ENCODE measurements at places on chromosomes 4 and X. TPM values are rescaled to one million over a fixed set of nuclear protein-coding genes. Genes with fewer than 3 reads are reported as not detected.

GRCh38 chrX:110853610-110854009 lies 58.0 kb upstream of the CHRDL1 start:
- no peak for DNase-seq

DNA sequence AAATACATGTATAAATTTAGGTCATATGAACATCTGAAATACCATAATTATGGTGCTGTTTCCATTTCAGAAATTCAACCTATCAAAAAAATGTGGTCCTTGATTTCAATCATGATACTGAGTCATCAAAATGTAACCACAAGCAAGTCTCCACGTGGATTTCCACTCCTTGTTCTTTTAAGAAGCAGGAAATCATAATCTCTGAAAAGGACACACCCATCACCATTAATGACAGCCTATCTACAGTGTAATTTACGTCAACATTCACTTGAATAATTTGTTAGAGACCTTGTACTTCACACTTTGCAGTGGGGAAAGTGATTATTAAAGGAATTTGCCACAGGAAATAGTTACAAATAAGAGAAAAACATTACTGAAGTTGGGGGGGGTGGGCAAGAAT lies 17.7 kb upstream of the SLC7A11 start:
- no peak for DNase-seq

DNA sequence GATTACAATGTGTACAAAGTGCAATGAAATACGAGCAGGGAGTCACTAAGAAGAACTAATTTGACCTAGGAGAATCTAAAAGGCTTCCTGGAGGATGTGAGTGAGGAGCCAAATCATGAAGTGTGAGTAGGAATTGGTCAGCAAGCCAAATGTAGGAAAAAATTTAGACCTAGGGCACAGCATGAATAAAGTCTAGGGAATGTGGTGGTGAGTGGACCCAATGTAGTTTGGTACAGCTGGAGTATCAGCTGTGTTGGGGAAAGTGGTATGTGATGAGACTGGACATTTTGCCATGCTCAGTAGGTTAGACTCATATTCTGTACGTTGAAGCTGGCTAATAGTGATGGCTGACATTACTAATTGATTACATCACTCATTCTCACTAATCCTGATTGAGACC lies 191.0 kb downstream of the AFF2 start:
- DNase-seq, result no peak

- no peak for DNase-seq
These were observed 26.0 kb upstream of the SETD7 start for GRCh38 chr4:139582044-139582443.

DNA sequence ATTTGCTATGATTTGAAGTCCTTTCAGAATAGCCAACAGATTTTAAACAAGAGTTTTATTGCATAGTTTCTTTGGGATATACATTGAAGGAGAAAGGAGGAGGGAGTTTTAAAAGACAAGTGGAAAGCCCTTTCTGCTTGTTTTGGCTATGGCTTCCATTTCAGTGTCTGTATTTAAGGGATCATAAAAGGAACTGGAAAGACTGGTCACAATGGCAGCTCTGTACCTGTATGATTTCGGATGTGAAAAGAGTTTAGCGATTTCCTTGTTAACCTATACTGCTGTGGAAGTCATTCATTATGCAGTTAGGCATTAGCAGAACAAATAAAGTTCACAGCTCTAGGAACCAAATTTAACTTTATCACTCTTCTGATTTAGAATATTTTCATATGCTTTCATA lies 60.7 kb downstream of the TET2 start:
- no peak for DNase-seq

GRCh38 chr4:5650040-5650439 lies 58.3 kb downstream of the EVC2 start:
- no peak for DNase-seq

DNA sequence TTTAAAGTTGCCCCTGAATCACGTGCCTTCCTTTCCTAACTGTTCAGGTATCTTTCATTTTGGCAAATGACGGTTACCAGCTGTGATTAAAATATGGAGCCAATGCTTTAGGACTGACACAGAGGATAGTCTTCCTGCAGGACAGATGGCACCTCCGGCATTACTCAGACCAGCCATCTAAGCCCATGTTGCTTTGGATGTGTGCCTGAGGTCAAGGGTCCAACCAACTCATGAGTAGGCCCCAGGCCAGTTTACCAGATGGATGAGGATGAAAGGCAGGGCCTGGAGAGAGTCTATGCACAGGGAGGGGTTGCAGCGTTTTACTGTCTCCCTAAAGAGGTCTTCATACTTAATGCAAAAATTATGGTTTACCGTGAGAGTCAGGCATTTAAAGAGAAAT lies 174.0 kb upstream of the GATB start:
- no peak for DNase-seq

GRCh38 chr4:147981305-147981704 lies 249.4 kb downstream of the ARHGAP10 start:
- DNase-seq, result no peak

DNA sequence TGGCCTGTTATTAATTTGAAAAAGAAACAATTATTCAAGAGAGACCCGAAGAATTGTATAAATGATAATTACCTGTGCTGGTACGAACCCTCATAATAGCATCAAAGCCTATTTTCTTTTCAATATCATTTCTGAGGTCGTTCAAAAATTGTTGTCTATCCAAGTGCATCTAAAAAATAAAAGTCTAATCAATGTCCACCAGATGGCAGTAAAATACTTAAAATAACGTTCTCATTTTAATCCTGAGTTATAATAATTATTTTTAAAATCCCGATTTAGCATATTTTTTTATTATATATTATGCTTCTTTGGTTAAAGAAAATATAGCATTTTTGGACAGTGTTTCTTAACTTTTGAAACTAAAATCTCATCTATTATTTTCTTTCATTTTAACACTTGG lies 55.7 kb downstream of the METTL14 start:
- no peak for DNase-seq

DNA sequence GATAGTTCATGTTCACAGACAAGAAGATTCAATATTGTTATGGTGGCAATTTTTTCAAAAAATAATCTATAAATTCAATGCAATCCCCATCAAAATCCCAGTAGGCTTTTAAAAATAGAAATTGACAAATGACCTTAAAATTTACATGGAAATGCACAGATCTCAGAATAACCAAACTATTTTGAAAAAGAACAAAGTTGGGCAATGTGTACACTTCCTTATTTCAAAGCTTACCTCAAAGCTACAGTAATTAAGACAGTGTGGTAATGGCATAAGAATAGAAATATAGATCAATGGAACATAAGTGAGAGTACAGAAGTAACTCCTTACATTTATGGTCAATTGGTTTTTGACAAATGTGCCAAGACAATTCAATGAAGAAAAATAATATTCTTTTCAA lies 39.0 kb downstream of the FRMD7 start:
- no peak for DNase-seq

- no peak for DNase-seq
These were observed 394.2 kb downstream of the ARHGAP24 start for GRCh38 chr4:85869181-85869580.

DNA sequence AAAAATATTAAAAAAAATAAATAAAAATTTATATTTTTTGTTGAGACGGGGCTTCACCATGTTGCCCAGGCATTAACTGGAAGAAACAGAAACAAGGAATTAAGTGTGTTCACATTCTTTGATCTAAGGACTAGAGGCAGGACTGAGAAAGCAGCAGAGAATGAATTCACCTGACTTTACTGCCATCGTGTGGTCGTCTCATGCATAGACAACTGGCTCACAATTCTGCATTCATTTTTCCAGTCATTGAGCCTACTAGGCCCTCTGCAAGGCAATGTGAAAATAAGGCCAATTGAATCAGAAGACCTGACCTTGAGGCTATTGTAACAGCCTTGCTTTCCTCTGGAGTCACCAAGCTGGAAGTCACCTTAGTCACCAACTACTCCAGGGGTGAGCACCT lies 37.4 kb downstream of the LHFPL1 start:
- no peak for DNase-seq

GRCh38 chr4:16289897-16290554 lies 63.8 kb upstream of the TAPT1 start:
- no peak for DNase-seq

DNA sequence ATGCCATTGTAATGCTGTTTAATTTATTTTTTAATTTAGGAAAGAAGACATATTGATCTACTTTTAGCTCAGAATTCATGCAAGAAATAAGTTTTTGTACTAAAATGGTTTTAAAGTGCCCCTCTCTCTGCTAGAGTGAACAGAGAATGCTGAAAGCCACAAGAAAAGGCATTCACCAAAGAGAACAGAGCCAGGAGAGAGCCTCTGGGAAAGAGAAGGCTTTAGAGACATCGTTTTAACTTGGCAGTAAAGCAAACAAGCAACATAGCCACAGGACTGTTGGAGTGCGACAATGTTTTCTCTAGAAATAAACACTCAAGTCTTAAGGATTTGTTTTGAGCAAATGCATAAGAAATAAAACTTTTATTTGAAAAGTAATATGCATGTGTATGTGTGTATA lies 484.1 kb upstream of the CPEB2 start:
- no peak for DNase-seq

DNA sequence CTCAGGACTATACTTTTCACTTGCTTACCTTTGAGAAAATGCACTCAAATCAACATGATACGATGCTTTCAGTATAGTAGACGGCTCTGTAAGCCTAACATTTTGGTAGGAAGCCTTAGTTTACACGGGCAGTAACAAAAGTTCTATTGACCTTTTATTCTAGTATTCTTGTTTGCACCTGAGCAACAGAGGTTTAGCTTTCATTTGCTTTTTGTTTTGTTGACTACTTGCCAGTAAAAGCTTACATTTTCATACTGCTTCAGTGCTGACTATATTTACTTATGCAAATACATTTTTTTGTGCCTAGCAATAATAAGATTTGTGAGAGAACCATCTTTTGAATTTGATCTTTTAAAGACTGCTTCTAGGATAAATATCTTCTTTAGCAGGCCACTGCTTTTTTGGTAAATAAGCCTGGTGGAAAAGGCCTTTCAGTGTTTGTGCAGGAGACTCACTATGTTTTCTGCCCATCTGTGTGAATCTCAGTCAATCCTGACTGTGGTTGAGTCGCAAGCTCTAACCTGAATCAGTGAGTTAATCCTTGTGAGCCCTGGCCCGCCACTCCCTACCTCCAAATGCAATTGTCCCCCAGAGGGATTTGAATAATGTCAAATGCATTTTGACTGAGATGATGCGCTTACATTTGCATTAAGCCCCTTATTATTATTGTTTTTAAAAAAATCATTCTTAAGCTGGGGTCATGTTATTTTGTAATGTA lies 21.9 kb downstream of the FHIP1A start:
- no peak for DNase-seq

- DNase-seq, result no peak
These were observed 155.9 kb downstream of the EVC2 start for GRCh38 chr4:5552451-5552850.

GRCh38 chr4:10667701-10668326 lies 16.8 kb downstream of the CLNK start:
- no peak for DNase-seq

GRCh38 chr4:182451441-182451840 lies 208.2 kb downstream of the TENM3 start:
- no peak for DNase-seq

The EGFL6 gene
- not detected for total RNA-seq

The ADH7 gene
- not detected for total RNA-seq

The CRMP1 gene
- total RNA-seq, result 0.40 TPM

The MTMR8 gene
- 1.5 TPM for total RNA-seq

The GCNA gene
- 1.4 TPM for total RNA-seq

The SLC25A14 gene
- total RNA-seq, result 7.9 TPM

The CDS1 gene
- 0.25 TPM for total RNA-seq

The F11 gene
- not detected for total RNA-seq

The SSX3 gene
- total RNA-seq, result not detected

The VEGFC gene
- 4.2 TPM for total RNA-seq

The ARHGAP6 gene
- total RNA-seq, result 2.5 TPM

All from right cardiac atrium (tissue), 5 donors.